ENCODE measurements at places on chromosomes 12 and 14. TPM values are rescaled to one million over a fixed set of nuclear protein-coding genes. Genes with fewer than 3 reads are reported as not detected.

DNA sequence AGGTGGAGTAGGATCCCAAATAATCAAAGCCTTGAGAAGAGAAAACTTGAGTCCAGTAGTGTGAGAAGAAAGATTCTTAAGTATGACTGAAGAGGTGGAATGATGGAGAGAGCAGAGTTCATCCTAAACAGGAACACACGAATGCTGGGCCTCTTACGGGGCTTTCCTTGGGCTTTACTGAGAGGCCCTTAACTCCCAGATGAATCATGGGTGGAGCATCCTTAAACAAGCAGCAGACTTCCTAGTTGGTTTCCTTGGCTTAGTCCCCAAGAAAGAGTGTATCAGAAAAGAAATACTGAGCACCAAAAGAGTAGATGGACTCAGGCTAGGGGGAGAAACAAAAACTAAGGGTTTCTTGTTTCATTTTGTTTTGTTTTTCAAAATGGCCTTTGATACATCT, 132.5 kb downstream of the GPR135 start:
- H3K4me3 ChIP-seq: no peak overlapping the region
- DNase-seq: no peak
- H3K27ac ChIP-seq: peak overlapping the region; percentile 61

- H3K27me3 ChIP-seq: no peaks in the 10 kb centered on the region
- no peaks in the 10 kb centered on the region for H3K36me3 ChIP-seq
- no peak overlapping the region for H3K27ac ChIP-seq
- DNase-seq: no peak
Observed at GRCh38 chr12:108193917-108194316, 64.8 kb downstream of the WSCD2 start.

GRCh38 chr12:12546314-12546772, 16.3 kb downstream of the DUSP16 start:
- H3K4me1 ChIP-seq: peaks cover 8% of the 10 kb centered on the region
- no peak overlapping the region for H3K27ac ChIP-seq
- no peaks in the 10 kb centered on the region for H3K27me3 ChIP-seq
- H3K4me3 ChIP-seq: no peak overlapping the region
- no peaks in the 10 kb centered on the region for H3K36me3 ChIP-seq

- no peak for DNase-seq
- H3K36me3 ChIP-seq: no peaks in the 10 kb centered on the region
- H3K4me3 ChIP-seq: no peak overlapping the region
- no peak overlapping the region for H3K27ac ChIP-seq
- no peaks in the 10 kb centered on the region for H3K27me3 ChIP-seq
- no peaks in the 10 kb centered on the region for H3K4me1 ChIP-seq
Observed at GRCh38 chr14:21352587-21352986, 31.2 kb downstream of the SUPT16H start.

The FAM90A1 gene
- not detected for total RNA-seq

The APEX1 gene
- 95.5 TPM for total RNA-seq

The PLEKHG7 gene
- total RNA-seq: not detected

The AGAP2 gene
- total RNA-seq: 1.5 TPM

The CLEC7A gene
- 7.9 TPM for total RNA-seq
